ENCODE measurements at places on chromosomes 16 and 17. TPM values are rescaled to one million over a fixed set of nuclear protein-coding genes. Genes with fewer than 3 reads are reported as not detected.

Gene CCL8
- polyA plus RNA-seq: 0.09 TPM

GRCh38 chr17:50902372-50903353, 36.5 kb upstream of the TOB1 start:
- DNase-seq: no peak

DNA sequence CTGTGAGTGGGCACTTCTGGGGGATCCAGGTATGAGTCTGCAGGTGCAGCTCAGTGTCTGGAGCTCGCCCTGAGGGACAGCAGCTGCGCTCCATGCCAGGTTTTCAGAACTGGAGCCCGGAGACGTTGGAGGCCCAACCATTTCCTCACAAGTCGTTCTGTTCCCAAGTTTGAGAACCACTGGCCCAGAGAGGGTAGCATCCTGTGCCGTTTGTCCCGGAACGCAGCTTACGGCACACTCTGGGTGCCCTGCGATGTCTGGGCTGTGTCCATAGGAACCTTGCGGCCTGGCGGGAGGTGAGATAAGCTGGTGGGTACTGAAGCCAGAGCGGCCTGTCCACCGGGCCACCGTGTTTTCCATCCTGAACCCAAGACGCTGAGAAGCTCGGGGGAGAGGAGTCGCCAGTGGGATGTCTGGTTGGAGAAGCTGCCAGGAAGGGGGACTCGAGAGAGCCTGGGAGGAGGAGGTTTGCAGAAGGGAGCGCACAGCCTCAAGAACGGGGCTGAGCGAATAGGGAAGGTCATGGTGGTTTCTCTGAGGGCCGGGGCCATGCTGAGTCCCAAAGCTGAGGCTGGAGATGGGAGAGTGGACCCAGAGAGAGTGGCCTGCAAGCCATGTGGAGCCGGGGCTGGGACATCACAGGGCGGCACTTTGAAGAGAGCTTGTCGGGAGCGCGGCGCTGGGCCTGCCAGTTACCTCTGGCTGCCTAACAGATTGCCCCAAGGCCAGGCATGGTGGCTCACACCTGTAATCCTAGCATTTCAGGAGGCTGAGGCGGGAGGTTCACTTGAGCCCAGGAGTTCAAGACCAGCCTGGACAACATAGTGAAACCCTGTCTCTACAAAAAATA, 211.0 kb upstream of the GSE1 start:
- no peak for DNase-seq

Gene FAHD1
- 45.7 TPM for polyA plus RNA-seq

DNA sequence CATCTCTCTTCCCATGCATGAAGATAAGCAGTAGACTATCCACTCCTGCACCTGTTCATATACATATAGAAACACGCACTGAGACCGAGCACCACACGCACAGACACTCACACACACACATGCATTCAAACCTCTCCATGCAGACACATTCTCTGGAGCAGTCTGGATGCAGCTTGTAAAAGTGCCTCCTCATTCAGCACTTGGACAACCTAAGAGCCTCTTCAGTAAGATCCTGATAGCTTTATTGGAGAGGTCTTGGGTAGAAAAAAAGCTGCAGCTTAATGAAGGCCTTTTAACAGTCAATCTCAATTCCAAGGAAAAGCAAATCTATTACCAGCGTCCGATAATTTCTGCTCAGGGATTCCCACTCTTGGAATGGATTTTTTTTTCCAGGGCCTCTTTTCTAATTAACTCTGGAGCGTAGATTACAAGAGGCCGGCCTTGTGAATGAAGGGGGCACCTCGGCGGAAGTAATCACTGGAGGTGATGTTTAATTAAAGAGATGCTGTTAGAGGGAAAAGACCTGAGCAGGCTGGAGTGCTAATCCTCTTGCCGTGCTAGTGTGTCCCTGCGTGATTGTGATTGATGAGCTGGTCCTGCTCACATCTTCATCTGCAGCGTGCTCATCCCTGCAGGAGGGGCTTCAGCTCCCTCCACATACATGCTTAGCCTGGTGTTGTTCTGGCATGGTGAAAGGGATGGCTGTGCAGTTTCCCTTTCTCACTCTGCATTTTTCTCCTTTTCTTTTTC, 155.1 kb downstream of the RBFOX1 start:
- no peak for DNase-seq

DNA sequence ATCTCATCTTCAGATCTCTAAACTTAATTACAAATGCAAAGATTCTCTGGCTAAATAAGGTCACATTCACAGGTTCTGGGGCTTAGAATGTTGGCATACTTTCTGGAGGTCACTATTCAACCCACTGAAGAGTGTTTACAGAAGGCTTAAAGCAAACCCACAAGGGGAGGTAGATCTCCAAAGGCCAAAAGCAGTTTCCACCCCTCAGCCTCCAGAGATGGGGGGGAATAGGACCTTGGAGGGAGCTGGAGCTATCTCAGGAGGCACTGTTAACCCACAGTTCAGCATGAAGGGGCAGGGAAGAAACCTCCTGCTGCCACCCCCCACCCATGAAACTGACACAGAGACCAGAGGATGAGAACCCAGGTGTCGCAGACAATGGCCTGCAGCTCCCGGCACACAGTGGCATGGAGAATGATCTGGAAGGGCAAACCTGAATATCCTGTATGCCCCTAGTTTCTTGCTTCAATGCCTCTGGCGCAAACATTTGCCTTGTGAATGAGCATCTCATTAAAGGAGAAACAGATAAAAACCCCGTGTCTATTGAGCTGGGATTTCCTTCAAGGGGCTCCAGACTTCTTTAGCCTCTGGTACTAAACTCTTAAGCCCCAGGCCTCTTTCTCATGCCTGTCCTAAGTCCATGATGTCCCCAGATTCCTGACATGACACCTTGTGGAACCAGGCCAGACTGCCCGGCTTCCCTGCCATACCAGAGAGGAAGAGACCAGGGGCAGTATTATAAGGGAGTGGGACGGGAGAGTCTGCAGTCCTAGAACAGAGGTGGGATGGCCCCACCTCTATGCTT, 103.1 kb upstream of the CDH5 start:
- DNase-seq: no peak

- DNase-seq: peak; percentile 47
Observed at GRCh38 chr17:73156166-73156840, 8.5 kb upstream of the SSTR2 start.

GRCh38 chr17:72474719-72475477, 354.1 kb downstream of the SOX9 start:
- no peak for DNase-seq

- DNase-seq: no peak
Observed at GRCh38 chr16:69894676-69895075, 56.5 kb upstream of the CLEC18A start.

Gene CA4
- 51.4 TPM for polyA plus RNA-seq

Gene C16orf92
- polyA plus RNA-seq: not detected

GRCh38 chr17:64083563-64084085, 46.3 kb downstream of the ERN1 start:
- no peak for DNase-seq

DNA sequence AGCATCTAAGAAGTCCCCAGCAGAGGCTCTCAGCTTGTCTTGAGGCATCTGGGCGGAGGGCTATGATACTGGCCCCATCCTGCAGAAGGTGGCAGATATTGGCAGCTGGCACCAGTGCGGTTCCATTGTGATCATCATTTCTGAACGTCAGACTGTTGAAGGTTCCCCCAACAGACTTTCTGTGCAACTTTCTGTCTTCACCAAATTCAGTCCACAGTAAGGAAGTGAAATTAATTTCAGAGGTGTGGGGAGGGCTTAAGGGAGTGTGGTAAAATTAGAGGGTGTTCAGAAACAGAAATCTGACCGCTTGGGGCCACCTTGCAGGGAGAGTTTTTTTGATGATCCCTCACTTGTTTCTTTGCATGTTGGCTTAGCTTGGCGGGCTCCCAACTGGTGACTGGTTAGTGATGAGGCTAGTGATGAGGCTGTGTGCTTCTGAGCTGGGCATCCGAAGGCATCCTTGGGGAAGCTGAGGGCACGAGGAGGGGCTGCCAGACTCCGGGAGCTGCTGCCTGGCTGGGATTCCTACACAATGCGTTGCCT, at the start of gene CIITA:
Gene CIITA, plus strand, starts transcription at position 404 of the 543 bp plus-strand sequence. Its CDS starts 129 bp downstream, at position 533.
- no peak for DNase-seq

Gene ZNF598
- 21.4 TPM for polyA plus RNA-seq

DNA sequence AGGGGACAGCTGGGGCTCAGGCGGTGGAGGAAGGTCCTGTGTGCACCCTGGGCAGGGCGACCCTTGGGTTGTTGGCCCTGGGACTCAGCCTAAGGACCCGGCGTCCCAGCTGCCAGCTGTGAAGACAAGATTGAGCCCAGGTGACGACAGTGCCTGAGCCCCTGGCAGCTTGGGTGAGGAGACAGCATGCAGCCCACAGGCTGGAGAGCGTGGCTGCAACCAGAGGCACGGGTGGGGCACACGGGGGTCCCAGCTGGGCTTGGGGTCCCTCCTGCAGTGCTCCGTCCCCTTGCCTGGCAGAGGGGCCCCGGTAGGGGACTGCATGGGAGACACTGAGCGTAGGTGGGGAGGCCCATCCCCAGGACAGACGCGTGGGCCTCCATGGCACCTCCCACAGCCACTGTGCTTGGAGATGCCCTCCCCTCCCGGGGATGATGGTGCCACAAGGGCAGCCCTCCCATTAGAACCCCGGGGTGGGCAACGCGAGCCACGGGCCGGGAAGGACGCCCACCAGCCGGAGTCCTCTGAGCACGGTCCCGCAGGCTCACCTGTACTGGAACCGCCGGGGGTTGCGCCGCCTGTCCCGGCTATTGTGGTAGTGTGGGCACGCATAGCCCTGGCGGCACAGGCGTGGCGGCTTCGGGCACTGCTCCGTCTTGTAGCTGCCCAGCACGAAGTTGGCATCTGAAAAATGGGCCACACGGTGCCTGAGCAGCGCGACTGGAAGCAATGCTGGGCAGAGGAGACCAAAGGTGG, 15.5 kb downstream of the UNKL start:
- no peak for DNase-seq

DNA sequence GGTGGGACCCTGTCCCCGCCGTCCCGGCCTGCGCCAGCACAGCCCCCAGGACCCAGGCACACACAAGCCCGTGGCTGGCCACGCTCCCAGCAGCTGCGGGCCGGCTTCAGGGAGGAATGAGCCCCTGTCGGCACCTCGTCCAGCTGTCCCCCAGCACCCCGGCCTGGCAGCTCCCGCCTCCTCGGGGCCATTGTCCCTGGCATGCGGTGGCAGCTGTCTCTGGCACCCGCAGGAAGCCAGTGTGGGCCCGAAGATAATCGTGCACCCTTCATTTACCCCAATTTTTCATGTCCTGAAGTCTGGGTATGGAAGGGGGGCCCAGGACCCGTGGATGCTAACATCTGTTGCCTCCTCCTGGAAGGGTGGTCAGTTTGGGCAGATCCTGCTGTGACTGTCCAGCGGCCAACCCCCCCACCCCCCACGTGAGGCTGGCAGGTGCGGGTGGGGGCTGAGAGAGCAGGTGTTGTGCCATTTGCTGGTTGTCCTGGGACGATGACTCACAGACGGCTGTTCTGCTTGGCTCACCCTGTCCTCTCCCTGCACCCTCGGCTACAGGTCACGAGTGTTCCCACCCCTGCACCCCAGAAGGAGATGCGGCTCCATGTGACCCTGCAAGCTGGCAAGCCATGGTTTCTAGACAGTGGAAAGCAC, 4.0 kb upstream of the LMF1 start:
- no peak for DNase-seq

DNA sequence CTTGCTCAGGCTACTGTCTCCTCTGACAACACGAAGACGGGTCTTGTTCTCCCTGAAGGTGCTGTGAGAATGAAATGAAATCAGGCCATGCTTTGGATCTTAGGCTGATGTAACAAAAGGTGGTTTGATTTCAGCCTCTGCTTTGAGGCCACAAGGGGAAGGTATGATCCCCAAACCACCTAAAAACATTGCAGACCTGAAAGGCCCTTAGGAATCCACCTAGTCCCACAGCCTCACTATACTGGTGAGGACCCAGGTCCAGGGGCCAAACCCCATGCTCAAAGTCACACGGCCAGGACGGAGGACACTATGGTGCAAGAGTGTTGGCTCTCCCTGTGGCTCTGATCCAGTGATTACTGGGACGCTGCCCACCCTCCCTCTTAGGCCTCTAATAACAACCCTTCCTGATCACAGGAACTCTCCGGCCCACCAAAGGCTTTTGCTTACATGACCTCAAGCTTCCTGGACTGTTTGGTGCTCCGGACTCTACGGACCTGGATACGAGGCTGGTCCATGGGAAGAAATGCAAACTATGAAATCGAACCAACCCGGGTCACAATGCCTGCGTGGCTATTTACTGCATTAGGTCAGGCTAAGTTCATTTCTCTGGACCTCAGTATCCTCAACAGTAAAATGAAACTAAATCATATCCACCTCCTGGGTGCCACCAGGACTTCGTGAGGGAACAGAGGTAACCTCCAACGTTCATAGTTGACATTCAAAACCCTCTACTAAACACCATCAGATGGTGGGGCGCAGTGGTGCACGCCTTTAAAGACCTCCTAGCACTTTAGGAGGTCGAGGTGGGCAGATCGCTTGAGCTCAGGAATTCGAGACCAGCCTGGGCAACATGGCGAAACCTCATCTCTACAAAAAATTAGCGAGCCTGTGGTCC, 1.5 kb downstream of the TRIM25 start:
- no peak for DNase-seq

- DNase-seq: no peak
Observed at GRCh38 chr17:44346064-44346844, 1.2 kb downstream of the GRN start.

DNA sequence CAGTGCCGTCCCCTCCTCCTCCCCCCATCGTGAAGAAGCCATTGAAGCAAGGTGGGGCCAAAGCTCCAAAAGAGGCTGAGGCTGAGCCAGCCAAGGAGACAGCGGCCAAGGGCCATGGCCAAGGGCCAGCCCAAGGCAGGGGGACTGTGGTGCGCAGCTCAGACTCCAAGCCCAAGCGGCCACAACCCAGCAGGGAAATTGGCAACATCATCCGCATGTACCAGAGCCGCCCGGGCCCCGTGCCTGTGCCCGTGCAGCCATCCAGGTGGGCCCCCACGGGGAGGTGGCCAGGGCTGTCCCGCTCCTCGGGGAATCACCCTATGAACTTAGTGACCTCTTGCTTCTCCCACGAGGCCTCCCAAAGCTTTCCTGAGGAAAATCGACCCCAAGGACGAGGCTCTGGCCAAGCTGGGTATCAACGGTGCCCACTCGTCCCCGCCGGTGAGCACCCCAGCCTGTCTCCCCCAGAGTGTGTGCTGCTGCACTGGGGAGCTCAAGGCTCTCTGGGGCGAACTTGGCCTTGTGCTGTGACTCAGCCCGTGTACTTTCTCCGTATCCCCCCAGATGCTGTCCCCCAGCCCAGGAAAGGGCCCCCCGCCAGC, 16.6 kb upstream of the SMIM5 start:
- no peak for DNase-seq

- DNase-seq: no peak
Observed at GRCh38 chr16:24822974-24823373, 22.8 kb upstream of the SLC5A11 start.

Gene HSD11B2
- polyA plus RNA-seq: 77.6 TPM

GRCh38 chr17:16473044-16474011, 18.7 kb downstream of the LRRC75A start:
- no peak for DNase-seq
